ENCODE measurements at places on chromosomes 12 and 14.

DNA sequence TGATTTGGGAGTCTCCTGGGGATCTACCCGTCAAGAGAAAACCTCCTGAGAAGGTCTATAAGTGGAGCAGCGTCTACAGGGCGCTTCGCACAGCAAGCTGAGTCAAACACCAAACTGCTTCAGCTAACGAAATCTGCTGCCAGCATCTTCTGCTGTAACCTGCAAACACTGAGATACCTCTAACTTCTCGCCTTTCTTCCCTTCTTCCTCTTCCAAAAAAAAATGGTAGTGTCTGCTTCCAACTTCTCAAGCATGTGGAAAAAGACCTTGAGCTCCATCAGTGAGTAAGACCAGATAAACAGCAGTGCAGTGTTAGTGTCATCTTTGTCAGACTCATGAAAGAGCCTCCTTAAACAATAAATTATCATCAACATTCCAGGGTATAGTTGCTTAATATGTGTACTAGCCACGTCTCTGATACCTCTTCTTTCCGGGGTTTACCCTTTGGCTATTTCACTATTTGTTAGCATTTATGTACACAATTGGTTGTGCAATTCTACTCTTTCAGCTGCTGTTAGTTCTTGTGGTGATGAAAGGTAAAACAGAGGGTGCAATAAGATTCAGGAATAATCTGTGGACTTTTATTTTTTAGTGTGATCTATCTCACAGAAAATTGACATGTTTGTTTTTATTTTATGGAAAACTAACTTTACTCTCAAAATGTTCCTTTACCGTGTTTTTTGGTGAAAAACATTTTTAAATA, 81.6 kb downstream of the LLPH start:
- no peak for DNase-seq

DNA sequence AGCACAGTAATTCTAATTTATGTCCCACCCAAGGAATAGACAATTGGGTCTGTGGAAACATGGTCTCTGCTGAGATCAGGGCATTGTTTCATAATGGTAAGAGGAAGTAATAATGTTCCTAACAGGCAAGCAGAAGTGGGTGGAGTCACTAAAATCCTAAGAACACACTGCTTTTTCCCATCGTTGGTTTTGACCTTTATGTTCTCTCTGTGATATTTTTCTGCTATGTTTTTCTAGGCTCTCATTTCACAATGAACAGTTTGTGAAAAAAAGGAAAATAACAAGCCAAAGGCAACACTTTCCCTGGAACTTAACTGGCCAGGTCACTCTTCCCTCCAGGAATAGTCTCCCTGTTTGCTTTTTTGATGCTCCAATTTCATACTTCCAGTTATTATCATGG, 80.6 kb upstream of the OVCH1 start:
- DNase-seq = no peak

DNA sequence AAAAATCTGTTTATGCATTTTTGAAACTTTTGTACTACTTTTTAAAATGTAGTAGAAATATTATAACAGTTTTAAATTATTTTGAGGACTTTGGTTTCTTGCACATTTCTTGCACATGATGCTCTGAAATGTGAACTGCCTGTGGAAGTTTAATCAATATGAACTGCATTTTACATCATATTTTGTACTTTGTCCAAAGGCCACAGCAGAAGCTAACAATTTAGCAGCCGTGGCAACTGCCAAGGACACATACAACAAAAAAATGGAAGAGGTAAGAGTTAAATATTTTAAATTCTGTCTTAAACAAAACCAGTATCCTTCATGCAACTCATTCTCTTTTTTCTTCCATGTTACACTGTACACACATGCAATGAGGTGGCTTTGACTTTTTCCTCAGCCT, 45.1 kb downstream of the SAV1 start:
- DNase-seq = no peak

DNA sequence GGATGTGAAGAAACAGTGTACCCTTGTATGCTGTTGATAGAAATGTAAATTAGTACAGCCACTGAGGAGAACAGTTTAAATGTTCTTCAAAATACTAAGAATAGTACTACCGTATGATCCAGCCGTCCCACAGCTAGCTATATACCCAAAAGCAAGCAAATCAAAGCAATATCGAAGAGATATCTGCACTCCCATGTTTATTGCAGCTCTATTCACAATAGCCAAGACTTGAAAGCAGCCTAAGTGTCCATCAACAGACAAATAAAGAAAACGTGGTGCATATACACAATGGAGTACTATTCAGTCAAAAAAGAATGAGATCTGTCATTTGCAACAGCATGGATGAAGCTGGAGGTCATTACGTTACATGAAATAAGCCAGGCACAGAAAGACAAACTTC, 88.5 kb upstream of the SLC38A4 start:
- DNase-seq = no peak

- no peak for DNase-seq
These were observed 396.4 kb upstream of the USP15 start for GRCh38 chr12:61863811-61864210.

DNA sequence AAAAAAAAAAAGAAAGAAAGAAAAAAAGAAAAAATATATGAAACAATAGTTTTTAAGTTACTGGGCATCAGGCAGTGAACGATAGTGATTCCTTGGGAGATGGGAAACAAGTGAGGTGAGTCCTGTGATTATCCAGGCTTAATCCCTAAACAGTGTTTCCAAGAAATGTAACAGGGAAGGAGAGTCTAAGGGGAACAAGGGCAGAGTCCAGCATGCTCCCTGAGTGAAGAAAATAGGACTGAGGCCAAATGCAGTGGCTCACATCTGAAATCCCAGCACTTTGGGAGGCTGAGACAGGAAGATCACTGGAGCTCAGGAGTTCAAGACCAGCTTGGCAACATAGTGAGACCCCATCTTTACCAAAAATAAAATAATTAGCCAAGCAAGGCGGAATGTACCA, 40.7 kb downstream of the R3HDM2 start:
- DNase-seq = no peak

GRCh38 chr12:68899251-68899771, 33.7 kb downstream of the CPM start:
- no peak for DNase-seq

GRCh38 chr14:54562334-54562733, 4.6 kb upstream of the SAMD4A start:
- no peak for DNase-seq

- DNase-seq = no peak
These were observed 13.1 kb upstream of the NID2 start for GRCh38 chr14:52081964-52082363.
